ENCODE measurements at places on chromosomes 2 and 18.

DNA sequence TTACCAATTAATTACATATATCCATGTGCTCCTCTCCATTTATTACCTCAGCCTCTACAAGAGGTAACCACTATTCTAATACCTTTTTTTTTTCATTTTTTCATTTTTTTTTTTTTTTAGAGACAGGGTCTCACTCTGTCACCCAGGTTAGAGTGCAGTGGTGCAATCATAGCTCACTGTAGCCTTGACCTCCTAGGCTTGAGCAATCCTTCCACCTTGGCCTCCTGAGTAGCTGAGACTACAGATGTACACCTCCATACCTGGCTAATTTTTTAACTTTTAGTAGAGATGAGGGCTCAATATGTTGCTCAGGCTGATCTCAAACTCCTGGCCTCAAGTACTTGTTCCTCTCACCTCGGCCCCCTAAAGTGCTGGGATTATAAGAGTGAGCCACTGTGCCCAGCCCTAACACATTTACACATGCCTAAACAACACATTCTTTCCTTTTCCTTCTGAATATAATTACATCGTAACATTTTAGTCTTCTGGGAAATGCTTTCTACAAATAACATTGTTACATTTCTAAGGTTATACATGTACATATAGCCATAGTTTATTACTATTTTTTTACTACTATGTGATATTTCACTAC is 10.5 kb downstream of the PPIL3 start:
- DNase-seq: no peak

DNA sequence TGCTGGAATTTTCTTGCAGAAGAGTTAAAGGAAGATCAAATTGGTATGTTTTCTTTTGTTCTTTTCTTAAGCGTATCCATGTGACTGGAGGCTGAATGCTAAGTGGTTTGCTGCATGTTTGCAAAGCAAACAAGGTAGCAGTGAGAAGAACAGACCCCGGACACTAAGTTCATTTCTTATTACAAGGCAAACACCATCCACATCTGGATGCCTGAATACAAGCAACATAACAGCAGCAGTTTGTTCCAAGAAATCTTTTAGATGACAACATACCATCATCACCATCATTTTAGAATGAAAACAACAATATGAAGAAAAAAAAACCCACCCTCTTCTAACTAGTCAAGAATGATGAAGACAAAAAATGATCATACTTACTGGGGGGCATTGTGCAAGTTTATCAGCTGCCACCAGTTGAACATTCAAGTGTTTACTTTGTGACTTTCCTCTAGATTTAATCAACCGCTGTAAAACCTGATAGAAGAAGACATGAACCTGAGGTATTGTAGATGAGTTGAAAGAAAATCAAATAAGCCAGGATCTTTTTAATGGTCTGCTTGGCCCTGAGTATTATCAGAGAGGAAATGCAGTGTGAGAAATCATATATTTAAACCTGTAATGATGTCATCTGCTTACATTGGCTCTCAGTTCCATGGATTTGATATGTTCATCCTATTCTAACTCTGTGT is 25.0 kb upstream of the ARL5A start:
- no peak for DNase-seq

GRCh38 chr2:162184821-162185450 is 32.9 kb upstream of the GCG start:
- no peak for DNase-seq

DNA sequence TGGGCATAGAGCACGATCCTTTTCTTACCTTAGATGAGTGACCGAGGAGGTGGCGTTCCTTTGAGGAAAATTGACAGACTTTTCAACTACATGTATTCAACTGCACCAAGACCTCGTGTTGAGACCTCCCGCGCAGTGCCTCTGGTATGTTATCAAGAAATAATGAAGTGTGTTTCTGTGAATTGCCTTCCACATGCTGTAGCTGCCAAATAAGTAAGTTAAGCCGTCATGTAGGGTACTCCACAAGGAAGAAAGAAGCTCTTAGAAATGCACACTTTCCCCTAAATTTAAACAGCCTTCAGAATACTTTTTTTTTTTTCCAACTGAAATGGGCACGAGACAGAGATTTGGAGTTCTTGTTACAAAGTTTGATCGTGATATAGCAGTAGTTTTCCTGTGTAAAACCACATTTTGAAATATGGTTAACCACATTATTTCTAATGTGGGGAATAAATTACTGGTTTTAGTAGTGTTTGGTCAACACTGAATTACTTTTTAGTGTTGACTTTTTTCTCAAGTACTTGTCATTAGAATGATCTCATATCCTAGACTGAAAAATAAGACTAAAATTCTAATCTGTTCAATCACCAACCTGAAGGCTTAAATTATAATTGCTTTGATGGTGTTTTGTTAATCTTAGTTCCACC is 30.5 kb downstream of the PDK1 start:
- DNase-seq: no peak

DNA sequence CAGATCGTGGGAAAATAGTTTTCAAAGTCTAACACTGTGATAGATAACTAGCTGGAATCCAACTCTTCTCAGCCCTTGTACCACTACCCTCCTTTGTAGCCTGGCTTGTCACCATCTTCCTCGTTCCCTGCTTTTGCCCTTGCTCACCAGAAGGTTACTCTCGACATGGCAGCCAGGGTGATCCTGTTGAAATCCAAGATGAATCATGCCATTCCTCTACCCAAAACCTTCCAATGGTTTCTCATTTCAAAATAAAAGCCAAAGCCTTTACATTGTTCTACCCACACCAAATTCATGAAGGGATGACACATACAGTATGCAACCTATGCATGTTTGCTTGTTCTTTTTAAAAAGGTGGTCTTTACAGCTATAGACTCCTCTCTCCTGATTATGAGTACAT is 45.7 kb downstream of the STAT4 start:
- no peak for DNase-seq

DNA sequence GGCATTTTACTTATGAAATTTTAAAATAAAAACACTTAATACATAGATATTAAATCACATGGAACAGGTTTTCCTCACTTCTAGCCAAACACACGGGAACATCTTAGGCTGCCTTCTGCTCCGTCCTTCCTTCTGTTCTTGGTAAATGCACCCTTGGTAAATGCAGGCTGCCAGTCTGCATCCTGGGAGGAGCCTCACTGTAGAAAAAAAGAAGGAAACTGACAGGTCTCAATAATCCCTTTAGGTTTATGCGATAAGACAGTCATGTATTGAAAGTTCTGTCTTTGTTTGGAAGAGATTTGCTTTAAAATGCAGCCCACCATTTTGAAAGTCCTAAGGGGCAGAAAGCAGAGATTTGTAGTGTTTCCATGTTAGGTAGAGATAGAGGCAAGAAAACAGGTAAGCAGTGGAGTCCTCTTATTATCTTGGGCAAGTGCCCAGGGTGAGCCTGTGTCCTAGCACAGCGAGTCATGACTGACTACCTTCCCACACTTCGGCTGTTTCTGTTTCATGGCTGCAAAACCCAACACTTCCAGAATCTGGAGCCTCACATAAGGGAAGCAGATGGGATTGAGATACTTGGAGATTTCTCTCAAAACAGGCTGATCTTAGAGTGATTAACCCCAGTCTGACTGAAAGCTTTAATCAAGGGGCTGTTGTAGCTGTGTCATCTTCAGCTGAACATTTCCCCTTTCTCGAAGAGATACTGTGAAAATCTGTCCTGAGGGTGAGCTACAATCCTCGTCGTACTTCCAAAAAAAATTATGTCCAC is 131.4 kb upstream of the MAP3K20 start:
- DNase-seq: no peak

GRCh38 chr2:217402761-217403383 is 543.0 kb upstream of the TNP1 start:
- no peak for DNase-seq

- DNase-seq: no peak
Measured at GRCh38 chr2:98605076-98605475, 3.2 kb downstream of the COA5 start.

- DNase-seq: no peak
Measured at GRCh38 chr2:237336131-237336530, 77.8 kb downstream of the COL6A3 start.

DNA sequence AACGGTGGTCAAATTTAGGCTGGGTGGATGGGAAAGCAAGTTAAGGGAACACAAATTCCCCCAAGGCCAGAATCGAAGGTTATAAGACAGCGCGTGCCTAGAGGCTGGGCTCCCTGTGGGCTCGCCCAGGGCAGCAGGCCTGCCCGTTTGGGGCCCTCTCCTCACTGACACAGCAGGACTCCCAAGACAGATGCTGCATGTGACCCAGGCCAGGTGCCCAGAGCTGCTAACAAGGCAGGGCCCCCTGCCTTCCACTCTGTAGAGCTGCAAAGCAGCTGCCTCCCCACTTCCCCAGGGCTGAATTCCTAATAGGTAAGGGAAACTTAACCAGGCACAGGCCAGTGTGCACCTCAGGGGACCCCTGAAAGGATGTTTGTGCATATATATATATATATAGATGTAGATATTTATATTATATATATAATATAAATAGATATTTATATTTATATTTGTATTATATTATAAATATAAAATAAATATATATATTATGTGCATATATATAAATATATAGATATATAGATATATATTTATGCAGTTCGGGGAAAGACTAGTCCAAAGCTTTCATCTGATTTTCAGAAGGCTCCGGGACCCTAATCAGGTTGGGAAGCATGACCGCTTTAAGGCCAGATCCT is 43.7 kb downstream of the TMEM37 start:
- no peak for DNase-seq

- no peak for DNase-seq
Measured at GRCh38 chr2:231161877-231162329, 36.5 kb upstream of the ARMC9 start.

DNA sequence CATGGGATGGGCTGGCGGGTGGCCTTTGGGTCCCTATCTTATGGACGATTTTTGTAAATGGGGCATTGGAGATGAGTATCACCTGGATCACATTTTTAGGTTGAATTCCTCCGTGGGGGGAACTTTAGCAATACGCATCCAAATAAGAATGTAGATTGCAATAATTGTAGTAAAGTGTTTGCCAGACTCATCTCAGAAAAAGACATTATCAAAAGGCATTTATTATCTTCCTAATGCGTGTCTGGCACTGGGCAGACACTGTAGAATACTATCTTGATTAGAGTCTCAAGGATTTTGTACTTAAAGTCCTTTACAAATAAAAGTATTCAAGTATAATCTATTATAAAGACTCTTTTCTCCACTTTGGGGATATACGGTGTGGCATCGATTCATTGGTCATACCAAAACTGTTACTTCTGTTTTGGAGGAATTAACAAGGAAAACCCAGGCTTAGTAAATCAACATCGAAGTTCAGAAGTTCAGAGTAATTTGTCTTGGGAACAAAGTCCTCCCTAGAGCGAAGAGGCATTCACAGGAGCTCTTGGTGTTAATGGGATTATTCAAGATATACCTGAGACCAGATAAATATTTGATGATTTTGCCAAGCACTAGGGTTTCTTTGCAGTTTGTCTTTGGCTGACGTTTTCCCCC is 578 bp upstream of the ACKR3 start:
- DNase-seq: no peak

GRCh38 chr2:223580951-223581350 is 21.2 kb downstream of the SCG2 start:
- DNase-seq: no peak

GRCh38 chr18:23207191-23207955 is 72.1 kb downstream of the CABLES1 start:
- no peak for DNase-seq

- DNase-seq: no peak
Measured at GRCh38 chr18:54389143-54389505, 31.4 kb downstream of the C18orf54 start.

- no peak for DNase-seq
Measured at GRCh38 chr18:56309104-56309503, 329.3 kb downstream of the TXNL1 start.

DNA sequence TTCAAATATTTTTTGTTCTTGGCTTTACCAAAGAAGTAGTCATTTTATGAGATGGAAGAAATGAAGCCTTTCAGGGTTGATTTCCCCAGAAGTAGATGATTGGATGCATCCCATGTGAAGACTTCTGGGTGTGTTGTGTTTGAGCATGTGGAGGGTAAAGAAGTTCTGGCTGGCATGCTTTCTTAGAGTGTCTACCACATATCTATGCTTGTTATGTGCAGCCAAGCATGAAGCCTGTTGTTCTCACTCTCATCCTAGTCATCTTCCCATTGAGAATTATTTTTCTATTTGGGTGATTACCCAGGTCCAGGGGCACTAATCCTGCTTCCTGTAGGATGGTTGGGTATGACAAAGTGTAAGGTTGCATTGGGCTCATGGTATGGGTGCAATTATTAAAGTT is 472.9 kb downstream of the PTPRM start:
- DNase-seq: no peak

DNA sequence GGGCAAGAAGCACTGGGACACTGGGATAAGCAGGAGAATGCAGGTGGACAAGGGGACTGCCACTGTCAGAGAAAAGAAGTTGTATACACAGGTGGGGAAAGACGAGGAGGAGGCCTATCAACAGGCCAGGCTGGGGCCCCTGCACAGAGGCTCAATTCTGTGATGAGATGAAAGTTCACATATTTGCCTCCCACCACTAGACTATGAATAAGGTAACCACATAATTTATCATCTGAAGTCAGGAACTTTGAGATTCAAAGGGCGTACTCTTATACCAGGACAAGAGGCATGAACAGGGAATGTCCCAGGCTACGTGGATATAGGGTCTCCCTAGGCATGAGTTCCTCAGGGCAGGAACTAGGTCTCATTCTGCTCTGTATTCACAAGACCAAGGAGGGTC is 34.2 kb downstream of the RNU4ATAC start:
- no peak for DNase-seq

- no peak for DNase-seq
Measured at GRCh38 chr2:216349366-216349765, 22.9 kb downstream of the MARCHF4 start.

GRCh38 chr2:147172493-147173188 is 672.2 kb upstream of the ACVR2A start:
- DNase-seq: no peak

DNA sequence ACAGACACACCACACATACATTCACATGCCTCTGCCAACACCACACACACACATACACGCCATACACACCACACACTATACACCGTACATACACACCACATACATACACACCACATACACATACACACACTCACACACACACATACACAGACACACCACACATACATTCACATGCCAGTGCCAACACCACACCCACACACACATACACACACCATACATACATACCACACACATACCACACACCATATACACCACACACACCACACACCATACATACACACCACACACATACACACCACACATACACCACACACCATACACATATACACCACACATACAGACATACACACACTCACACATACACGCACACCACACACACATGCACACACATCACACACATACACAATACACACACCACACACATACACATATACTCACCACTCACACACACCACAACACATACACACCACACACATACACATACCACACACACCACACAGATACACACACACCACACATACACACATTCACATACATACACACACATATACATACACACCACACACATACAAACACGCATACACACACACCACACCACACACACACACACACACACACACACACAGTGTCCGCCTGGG is 37.2 kb downstream of the MCFD2 start:
- DNase-seq: no peak

GRCh38 chr2:50714089-50714488 is 317.8 kb downstream of the NRXN1 start:
- DNase-seq: no peak

GRCh38 chr2:168920504-168921157 is 19.5 kb downstream of the G6PC2 start:
- no peak for DNase-seq

All from esophagus squamous epithelium (tissue), 5 donors.